ENCODE measurements at places on chromosomes 5 and 9. TPM values are rescaled to one million over a fixed set of nuclear protein-coding genes. Genes with fewer than 3 reads are reported as not detected.

The C9 gene
- 0.24 TPM for total RNA-seq

The SCGB3A2 gene
- total RNA-seq: not detected

The PCDHA6 gene
- total RNA-seq: not detected

The LHFPL2 gene
- total RNA-seq: 5.7 TPM

DNA sequence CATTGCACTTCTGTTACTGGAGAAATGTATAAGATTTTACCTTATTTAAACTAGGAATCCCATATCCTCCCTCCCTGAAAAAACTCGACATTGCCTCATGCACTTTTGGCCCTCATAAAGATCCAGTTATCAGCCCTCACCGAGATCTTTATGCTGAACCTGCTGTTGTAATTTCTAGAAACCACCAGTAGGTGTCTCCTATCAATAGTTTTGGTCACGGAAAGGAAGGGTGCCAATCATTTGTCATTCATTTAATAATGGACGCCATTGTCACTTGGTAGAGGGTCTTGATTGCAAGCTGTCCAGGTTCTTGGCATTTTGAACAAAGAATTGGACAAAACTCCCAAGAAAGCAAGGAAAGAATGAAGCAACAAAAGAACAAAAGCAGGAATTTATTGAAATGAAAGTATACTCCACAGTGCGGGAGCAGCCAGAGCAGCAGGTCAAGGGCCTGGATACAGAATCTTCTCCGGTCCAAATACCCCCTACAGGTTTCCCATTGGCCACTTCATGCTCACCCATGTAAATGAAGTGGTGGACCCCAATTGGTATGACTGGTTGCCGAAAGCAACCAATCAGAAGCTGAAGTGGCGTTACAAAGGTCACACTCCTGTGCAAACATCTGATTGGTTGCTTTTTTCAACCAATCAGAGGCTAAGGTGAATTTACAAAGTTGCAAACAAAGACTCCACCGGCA lies 524.3 kb downstream of the PSAT1 start:
- no peaks in the 10 kb centered on the region for H3K4me1 ChIP-seq
- H3K27me3 ChIP-seq: no peaks in the 10 kb centered on the region
- H3K36me3 ChIP-seq: no peaks in the 10 kb centered on the region
- no peak overlapping the region for H3K27ac ChIP-seq

- H3K4me1 ChIP-seq: no peaks in the 10 kb centered on the region
- H3K36me3 ChIP-seq: peaks cover 3% of the 10 kb centered on the region
These were observed 172.2 kb downstream of the CDC42SE2 start for GRCh38 chr5:131436081-131436480.

DNA sequence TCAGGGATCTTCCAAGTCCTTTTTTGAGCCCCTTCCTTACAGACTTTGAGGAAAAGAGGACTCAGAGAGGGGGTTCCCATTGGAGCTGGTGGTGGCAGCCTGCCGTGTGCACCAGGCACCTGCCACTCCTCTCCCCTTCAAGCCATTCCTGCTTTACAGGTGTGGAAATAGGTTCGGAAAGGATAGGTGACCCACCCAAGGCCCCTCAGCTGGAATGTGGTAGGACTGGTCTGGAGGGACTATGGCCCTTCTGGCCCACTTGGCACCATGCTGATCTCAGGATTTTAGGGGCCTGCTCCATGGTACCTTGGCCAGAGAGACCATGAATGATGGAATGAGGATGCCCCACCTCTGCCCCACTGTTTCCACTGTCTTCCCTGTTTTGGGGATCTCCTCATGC lies 1.4 kb downstream of the GALNT12 start:
- H3K4me3 ChIP-seq: no peak overlapping the region
- H3K36me3 ChIP-seq: no peaks in the 10 kb centered on the region

GRCh38 chr9:25857147-25857546 lies 178.9 kb upstream of the TUSC1 start:
- H3K4me1 ChIP-seq: no peaks in the 10 kb centered on the region
- DNase-seq: no peak
- H3K36me3 ChIP-seq: no peaks in the 10 kb centered on the region
- no peak overlapping the region for H3K4me3 ChIP-seq
- no peaks in the 10 kb centered on the region for H3K27me3 ChIP-seq
- no peak overlapping the region for H3K27ac ChIP-seq

DNA sequence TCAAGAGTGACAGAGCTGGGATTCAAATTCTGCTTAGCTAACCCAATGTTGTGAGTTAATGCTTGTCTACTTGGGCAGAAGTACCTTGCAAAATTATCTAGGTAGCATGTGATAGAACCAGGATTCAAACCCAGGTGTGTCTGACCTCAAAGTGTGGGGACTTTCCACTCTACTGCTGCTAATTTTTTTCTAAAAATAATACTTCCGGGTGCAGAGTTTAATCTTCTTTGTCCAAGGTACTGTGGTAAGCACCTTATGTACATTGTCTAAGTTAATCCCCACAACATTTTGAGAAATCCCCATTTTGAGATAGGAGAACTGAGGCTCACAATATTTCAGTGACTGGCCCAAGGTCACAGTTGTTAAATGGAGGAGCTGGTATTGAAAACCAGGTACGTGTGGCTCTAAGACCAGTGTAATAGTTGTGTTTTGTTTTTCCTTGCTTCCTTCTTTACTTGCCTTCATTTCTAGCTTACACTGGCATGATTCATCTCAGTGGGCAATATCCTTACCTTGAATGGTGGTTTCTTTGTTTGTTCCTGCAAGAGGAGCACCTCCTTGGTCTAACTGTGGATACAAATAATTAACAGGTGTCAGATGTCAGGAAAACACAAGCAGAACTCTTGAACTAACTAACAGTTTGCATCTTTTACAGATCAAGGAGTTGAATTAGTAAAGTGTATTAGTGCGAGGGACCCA lies 7.5 kb downstream of the ALDOB start:
- no peak overlapping the region for H3K27ac ChIP-seq
- DNase-seq: no peak
- no peak overlapping the region for H3K4me3 ChIP-seq
- no peaks in the 10 kb centered on the region for H3K4me1 ChIP-seq
- no peaks in the 10 kb centered on the region for H3K27me3 ChIP-seq
- no peaks in the 10 kb centered on the region for H3K36me3 ChIP-seq

DNA sequence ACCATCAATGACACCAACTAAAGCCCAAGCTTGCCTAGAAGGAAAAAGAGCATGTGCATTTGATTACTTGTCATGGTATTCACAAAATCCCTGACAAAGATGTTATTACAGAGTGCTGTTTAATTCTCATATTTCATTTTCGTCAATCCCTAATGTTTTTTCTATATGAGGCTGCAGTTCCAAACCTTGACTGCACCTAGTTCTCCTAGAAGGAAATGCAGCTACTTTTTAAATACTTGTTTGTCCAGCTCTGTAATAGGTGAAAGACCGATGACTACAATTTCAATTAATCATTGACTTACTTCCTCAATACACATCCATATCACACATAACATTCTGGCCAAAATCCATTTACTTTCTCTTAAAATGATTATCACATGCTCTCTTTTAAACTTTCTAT lies 28.1 kb downstream of the CEMIP2 start:
- no peak overlapping the region for H3K27ac ChIP-seq
- H3K4me1 ChIP-seq: peaks cover 17% of the 10 kb centered on the region
- no peak overlapping the region for H3K4me3 ChIP-seq
- peaks cover 36% of the 10 kb centered on the region for H3K36me3 ChIP-seq

DNA sequence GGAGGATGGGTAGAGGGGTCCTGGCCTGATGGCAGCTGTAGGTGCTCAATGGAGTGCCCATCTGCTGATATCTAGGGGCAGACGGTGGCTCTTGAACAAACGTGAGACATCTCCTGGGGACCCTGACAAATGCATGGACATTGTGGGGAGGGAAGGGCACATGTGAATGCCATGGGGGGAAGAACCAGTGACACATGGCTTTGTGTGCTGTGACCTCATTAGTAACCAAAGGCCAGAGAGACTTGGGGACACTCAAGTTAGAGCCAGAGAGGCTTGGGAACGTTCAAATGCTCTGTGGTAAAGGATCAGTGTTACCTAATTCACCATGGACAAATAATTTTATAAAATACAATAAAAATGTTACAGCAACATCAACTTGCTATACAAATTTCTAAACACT lies 151.8 kb downstream of the ESM1 start:
- no peaks in the 10 kb centered on the region for H3K27me3 ChIP-seq
- no peak overlapping the region for H3K4me3 ChIP-seq
- peaks cover 4% of the 10 kb centered on the region for H3K4me1 ChIP-seq
- no peak overlapping the region for H3K27ac ChIP-seq

DNA sequence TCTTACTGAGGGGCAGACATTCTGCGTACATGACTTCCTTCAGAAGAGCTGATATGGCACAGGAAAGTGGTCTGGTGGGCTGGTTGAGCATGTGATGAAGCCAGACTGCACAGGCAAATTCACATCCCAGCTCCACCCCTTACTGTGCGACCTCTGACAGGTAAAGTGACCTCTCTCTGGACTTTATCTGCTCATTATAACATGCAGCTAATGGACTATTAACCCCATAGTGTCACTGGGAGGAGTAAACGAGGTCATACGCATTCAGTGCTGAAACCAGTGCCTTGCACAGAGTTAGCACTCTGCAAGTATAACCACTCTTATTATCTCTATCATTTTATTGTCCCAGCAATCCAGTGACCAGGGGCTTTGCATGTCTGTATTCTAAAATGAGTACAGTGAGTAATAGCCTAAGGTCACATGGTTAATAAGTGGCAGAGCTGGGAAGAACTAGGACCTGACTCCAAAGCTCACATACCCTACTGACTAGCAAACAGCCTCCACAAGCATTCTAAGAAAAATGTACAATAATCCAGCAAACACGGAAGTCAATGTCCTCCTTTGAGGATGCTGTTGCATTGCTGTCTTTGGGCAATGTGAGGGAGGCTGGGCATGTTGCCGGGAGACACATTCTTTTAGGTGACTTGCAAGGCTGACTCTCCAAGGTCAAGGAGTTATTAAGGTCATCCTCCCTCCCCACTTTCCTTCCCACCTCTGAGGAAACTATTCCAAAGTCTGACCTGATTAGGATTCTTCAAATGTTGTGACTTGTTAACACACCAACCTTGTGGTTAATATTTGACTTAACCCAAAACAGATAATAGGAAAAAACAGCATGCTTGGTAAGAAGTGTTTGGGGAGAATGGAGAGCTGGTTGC lies 19.0 kb downstream of the GLRX start:
- H3K4me1 ChIP-seq: peaks cover 28% of the 10 kb centered on the region
- H3K27me3 ChIP-seq: no peaks in the 10 kb centered on the region
- no peaks in the 10 kb centered on the region for H3K36me3 ChIP-seq
- peak overlapping the region; percentile 50 for H3K27ac ChIP-seq
- no peak overlapping the region for H3K4me3 ChIP-seq

- H3K27ac ChIP-seq: no peak overlapping the region
- no peak for DNase-seq
- H3K36me3 ChIP-seq: no peaks in the 10 kb centered on the region
- no peaks in the 10 kb centered on the region for H3K27me3 ChIP-seq
- no peak overlapping the region for H3K4me3 ChIP-seq
These were observed 9.8 kb upstream of the EXOC3 start for GRCh38 chr5:432928-433791.

GRCh38 chr9:98784831-98785806 lies 11.2 kb downstream of the ANKS6 start:
- H3K27me3 ChIP-seq: no peaks in the 10 kb centered on the region
- no peak overlapping the region for H3K4me3 ChIP-seq
- H3K27ac ChIP-seq: no peak overlapping the region
- no peak for DNase-seq
- no peaks in the 10 kb centered on the region for H3K4me1 ChIP-seq
- no peaks in the 10 kb centered on the region for H3K36me3 ChIP-seq

DNA sequence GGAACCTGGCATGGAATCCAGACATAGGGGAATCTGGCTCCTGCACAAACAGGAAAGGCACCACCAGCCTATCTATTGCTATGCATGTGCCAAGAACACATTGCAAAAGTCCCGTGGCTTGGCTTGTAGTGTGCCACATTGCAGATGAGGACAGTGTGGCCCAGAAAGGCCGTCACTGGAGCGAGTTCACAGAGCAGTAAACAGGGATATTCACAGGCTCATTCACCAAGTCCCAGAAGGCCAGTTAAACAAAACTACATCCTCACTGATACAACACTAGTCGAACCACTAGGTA lies 39.6 kb upstream of the TRIM32 start:
- H3K27me3 ChIP-seq: no peaks in the 10 kb centered on the region
- no peak overlapping the region for H3K4me3 ChIP-seq
- peak; percentile 83 for DNase-seq
- no peaks in the 10 kb centered on the region for H3K36me3 ChIP-seq
- H3K4me1 ChIP-seq: peaks cover 31% of the 10 kb centered on the region

- peaks cover 31% of the 10 kb centered on the region for H3K4me1 ChIP-seq
- no peak for DNase-seq
- H3K4me3 ChIP-seq: no peak overlapping the region
- peak overlapping the region; percentile 83 for H3K27ac ChIP-seq
- no peaks in the 10 kb centered on the region for H3K36me3 ChIP-seq
These were observed 44.0 kb upstream of the LIFR start for GRCh38 chr5:38600329-38601045.

DNA sequence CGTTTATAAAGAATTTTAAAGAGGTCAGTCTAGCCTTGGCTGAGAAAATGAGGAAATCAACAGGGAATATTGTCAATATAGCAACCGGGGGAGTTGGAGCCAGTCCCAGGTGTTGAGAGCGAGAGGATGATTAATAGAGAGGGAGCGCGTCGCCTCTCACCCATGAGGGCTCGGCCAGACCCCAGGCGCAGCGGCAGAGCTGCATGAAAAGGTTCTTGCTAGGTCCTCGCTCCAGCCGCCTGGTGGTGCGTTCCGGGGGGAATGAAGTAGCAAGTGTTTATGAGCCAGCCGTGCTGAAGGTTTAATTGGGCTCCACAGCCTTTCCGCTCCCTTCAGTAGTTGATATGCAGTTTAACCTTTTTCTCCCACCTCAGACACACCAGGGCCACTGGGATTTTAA lies 167.3 kb upstream of the IRX1 start:
- H3K27me3 ChIP-seq: no peaks in the 10 kb centered on the region
- no peak overlapping the region for H3K4me3 ChIP-seq
- DNase-seq: no peak
- no peak overlapping the region for H3K27ac ChIP-seq
- no peaks in the 10 kb centered on the region for H3K4me1 ChIP-seq

- no peaks in the 10 kb centered on the region for H3K36me3 ChIP-seq
- DNase-seq: peak; percentile 57
- no peaks in the 10 kb centered on the region for H3K27me3 ChIP-seq
- no peak overlapping the region for H3K27ac ChIP-seq
- H3K4me3 ChIP-seq: no peak overlapping the region
- peaks cover 31% of the 10 kb centered on the region for H3K4me1 ChIP-seq
These were observed 3.4 kb downstream of the MAMDC4 start for GRCh38 chr9:136855461-136856078.

DNA sequence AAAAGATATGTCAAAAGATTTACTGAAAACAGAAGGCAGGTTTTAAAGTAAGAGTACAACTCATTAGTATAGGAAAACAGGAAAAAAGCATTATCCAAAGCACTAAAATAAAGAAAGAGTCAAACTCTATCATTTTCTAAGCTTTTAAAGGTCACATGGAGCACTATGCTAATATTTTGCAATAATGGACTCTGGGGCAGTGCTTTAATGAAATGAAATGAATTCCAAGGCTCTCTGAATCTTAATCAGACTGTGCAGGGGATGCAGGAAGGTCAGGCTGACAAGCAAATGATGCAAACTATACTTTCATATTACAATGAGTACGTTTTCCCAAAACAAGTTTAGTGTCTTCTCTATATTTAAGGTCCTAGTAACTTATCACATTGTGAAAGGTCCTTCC lies 981.9 kb upstream of the DMAC1 start:
- H3K4me1 ChIP-seq: no peaks in the 10 kb centered on the region
- no peaks in the 10 kb centered on the region for H3K36me3 ChIP-seq
- H3K27ac ChIP-seq: no peak overlapping the region
- DNase-seq: no peak
